ENCODE measurements at places on chromosomes 3 and 15. TPM values are rescaled to one million over a fixed set of nuclear protein-coding genes. Genes with fewer than 3 reads are reported as not detected.

GAP43 gene
- total RNA-seq: not detected

RHCG gene
- total RNA-seq: 42.7 TPM

PLSCR4 gene
- total RNA-seq: 4.4 TPM

MLF1 gene
- 23.2 TPM for total RNA-seq

DUOXA2 gene
- total RNA-seq: not detected

FETUB gene
- 0.12 TPM for total RNA-seq

HGD gene
- total RNA-seq: 13.9 TPM

TBC1D2B gene
- total RNA-seq: 14.6 TPM

GOLGA8G gene
- total RNA-seq: not detected

SYNPR gene
- not detected for total RNA-seq

TMF1 gene
- total RNA-seq: 17.4 TPM

PAQR9 gene
- 4.0 TPM for total RNA-seq

GOLGA6L10 gene
- 0.56 TPM for total RNA-seq

IL17RE gene
- 1.0 TPM for total RNA-seq

ROPN1 gene
- total RNA-seq: not detected

ZNF774 gene
- 1.4 TPM for total RNA-seq

CHAC1 gene
- total RNA-seq: 6.9 TPM

STIMATE gene
- 10.0 TPM for total RNA-seq

SOX14 gene
- not detected for total RNA-seq

PRR20G gene
- not detected for total RNA-seq

Data from A549 treated with DMSO at 1 μM for 4 hours (cell line).